ENCODE measurements at places on chromosomes 7 and 10.

DNA sequence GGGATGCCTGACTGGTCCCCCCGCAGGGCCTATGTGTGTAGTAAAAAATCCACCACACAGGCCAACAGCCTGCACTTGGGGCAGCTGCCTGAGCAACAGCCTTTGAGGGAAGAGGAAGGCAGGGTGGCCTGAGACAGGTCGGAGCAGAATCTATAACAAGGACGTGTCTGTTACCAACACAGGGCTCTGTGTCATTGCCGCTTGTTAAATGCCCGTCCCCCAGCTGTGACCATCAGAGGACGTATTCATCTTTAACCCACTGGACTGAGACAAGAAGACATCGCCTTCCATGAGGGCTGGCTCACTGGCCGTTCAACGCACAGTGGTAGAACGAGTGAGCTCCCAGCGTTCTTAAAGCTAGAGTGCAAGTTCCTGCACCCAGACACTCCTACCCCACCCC, 7.8 kb downstream of the PDIA4 start:
- DNase-seq: no peak

DNA sequence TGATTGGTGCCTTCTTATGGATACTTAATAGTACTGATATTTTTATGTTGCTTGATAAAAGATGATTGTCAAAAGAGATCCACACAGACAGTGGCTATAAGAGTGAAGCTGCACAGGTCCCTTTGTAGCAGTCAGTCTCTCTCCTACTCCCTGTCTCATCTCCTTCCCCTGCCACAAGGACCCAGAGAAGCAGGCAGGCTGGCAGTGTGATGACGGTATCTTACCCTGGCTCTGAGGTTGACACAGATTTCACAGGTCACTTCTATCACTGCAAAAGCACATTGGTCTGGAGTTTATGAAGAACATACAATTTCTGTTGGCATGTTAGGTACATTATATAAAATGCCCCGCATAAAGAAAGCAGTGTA, 64.4 kb upstream of the AHR start:
- DNase-seq: peak; percentile 51

DNA sequence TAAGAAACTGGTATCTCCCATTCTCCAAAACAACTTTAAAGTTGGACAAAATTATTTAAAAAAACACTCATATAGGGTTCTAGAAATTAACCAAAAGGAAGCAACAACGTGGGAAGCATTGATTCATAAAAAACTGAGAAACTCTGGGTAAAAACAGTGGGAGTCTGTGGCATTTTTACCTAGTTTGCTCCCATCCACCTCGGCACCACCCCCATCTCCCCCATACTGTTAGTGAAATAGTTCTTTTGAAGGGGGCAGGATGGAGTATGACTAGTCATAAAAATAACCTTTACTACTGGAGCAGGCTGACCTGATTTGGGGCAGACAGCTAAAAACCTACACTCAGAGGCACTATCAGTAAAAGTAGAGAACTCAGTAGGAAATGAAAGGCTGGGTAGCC, 123.2 kb downstream of the AVL9 start:
- no peak for DNase-seq

DNA sequence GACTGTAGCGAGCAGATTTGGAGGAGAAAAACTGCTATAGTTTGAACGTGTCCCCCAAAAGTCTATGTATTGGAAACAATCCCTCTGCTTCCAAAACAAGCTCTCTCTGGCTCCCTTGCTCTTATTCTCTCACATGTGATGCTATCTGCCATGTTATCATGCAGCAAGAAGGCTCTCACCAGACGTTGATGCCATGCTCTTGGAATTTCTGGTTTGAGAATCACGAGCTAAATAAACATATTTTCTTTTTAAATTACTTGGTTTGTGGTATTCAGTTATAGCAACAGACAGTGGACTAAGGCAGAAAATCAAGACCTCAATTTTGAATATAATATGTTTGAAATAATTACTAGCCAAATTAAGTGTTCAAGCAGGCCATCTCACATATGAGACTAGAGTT, 17.5 kb upstream of the GNAT3 start:
- DNase-seq: no peak

DNA sequence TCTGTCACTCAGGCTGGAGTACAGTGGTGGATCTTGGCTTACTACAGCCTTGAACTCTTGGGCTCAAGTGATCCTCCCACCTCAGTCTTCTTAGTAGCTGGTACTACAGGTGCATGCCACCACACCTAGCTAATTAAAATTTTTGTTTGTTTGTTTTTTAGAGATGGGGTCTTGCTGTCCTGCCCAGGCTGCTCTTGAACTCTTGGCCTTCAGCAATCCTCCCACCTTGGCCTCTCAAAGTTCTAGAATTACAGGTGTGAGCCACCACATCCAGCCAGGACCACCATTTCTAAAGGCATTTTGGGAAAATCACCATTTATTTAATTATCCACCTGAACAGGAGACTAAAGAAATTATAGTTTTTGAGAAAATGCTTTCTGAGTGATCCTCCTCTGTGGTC, 252.3 kb downstream of the PRPF18 start:
- no peak for DNase-seq

DNA sequence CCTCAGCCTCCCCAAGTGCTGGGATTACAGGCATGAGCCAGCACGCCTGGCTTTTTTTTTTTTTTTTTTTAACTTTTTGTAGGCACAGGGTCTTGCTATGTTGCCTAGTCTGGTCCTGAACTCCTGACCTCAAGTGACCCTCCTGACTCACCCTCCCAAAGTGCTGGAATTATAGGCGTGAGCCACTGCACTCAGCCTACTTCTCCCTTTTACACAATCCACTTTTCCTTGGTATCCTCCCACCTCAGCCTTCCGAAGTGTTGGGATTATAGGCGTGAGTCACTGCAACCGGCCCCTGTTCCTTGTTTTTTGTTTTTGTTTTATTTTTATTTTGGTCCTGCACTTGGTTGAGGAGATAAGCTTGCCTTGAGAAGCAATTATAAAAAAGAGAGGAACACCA, 75.9 kb upstream of the KMT2C start:
- DNase-seq: no peak

- DNase-seq: no peak
Observed at GRCh38 chr7:157313645-157314044, 23.2 kb upstream of the DNAJB6 start.

DNA sequence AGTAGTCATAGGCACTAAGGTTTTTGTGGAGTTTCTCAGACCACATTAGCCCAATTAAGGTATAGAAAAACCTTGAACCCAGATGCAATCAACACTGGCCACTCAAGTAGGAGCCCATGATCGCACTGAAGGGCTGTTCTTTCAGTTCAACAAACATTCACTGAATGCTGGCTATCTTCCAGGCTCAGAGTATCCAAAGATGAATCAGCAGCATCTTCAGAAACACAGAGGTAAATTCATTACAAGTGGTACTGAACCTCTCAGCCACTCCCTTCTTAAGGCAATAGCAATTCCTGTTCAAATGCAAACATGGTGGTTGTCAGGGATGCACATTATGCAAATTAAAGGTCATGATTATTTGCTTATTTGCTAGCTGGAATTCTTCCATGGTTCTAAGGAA, 17.1 kb downstream of the KCNK18 start:
- no peak for DNase-seq

- DNase-seq: no peak
Observed at GRCh38 chr10:14017467-14017866, 313.3 kb downstream of the FRMD4A start.

GRCh38 chr7:23475576-23475839, 5.2 kb upstream of the IGF2BP3 start:
- DNase-seq: no peak

- DNase-seq: no peak
Observed at GRCh38 chr10:106825576-106826364, 338.7 kb downstream of the SORCS1 start.

- DNase-seq: no peak
Observed at GRCh38 chr10:101793526-101793925, 10.3 kb upstream of the NPM3 start.

Measured in hematopoietic multipotent progenitor cell treated with erythropoietin and hydrocortisone succinate and interleukin-3 and kit ligand, for 4 days (in vitro differentiated cells).